ENCODE measurements at places on chromosomes 12 and 14.

- no peak for DNase-seq
These were observed 2.0 kb upstream of the NECAP1 start for GRCh38 chr12:8080120-8080519.

GRCh38 chr12:78891646-78892353 lies 27.2 kb downstream of the SYT1 start:
- DNase-seq: no peak

DNA sequence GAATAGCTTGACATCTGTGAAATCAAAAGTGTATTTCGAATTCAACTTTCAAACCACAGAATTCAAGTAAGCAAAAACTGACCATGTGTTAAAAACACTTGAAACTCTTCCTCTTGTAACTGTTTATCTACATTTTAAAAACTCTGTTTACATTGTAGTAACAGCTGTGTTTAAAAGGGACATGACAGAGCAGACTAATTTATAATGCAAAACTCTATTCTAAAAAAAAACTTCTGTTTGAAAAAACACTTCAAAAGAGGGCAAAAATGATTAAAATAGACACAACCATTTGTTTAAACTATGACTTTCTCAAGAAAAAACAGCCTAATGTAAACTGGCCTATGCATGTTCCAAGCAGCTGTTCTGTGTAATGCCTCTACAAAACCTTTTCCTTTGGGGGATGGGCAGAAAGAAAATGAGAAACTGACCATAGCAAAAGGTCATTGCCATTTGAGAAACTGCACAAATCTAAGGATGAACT lies 149.1 kb upstream of the HMGA2 start:
- DNase-seq: no peak

- DNase-seq: no peak
These were observed 200.3 kb upstream of the NAV3 start for GRCh38 chr12:77630344-77630743.

GRCh38 chr12:58225203-58225877 lies 284.0 kb downstream of the ATP23 start:
- DNase-seq: no peak

DNA sequence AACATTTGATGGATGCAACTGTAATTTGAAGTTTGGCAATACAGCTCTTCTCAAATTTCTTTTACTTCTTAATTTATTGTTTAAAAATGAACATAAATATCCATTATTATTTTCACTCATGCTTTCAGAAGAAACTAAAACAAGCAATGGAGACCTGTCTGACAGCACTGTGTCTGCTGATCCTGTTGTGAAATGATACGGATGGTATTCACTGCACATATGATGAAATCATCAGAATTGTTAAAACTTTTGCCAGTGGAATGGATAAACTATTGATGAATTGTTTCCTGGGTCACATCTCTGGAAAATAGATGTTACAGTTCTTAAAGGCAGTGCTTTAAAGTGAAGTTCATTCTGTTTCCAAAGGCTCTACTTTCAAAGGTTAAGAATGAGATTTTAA lies 59.2 kb downstream of the WASHC4 start:
- no peak for DNase-seq

GRCh38 chr14:74038020-74038859 lies 19.1 kb downstream of the BBOF1 start:
- DNase-seq: no peak

DNA sequence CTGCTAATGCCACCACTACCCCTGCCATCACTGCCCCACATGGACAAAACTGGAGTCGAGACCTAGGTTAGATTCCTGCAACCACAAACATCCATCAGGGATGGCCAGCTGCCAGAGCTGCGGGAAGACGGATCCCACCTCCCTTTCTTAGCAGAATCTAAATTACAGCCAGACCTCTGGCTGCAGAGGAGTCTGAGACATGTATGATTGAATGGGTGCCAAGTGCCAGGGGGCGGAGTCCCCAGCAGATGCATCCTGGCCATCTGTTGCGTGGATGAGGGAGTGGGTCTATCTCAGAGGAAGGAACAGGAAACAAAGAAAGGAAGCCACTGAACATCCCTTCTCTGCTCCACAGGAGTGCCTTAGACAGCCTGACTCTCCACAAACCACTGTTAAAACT lies 7.1 kb upstream of the OAS2 start:
- DNase-seq: no peak

DNA sequence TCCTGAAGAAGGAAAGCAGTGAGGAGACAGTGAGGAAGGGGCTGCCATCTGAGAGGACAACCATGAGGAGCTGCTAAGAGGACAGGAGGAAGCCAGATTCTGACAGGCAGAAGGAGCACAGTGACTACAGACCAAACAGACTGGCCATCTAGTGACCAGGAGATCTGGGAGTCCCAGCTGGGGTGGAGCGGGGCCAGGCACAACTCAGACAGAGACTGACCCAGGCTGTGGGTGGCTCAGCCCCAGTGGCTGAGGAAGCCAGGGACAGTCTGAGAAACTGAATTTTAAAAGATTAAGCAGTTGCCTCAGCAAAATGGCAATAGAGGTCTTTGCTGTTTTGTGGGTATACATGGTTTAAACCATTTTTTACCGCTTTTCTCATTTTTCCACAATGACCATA lies 28.9 kb downstream of the LRRC74A start:
- DNase-seq: no peak

- no peak for DNase-seq
These were observed 59.0 kb upstream of the ARID2 start for GRCh38 chr12:45670346-45671065.

DNA sequence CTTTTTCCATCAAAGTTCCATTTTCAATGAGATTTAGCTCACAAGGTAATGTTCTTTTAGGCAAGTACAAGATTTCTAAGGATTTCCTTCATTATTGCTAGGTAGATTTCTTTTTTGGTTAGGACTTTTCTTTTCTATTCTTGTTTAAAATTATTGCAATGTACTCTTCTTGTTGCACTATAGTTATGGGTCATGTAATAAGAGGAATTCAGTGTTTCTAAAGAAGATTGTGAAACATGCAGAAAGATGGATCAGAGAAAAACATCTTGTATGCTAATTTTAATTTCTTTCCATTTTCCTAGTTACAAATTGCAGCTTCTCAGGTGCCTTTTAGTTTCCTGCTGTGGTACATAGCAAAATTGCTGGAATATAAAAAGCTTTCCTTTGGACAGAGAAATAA lies 56.1 kb downstream of the BTG1 start:
- no peak for DNase-seq

GRCh38 chr14:24996930-24997725 lies 52.8 kb downstream of the STXBP6 start:
- no peak for DNase-seq

DNA sequence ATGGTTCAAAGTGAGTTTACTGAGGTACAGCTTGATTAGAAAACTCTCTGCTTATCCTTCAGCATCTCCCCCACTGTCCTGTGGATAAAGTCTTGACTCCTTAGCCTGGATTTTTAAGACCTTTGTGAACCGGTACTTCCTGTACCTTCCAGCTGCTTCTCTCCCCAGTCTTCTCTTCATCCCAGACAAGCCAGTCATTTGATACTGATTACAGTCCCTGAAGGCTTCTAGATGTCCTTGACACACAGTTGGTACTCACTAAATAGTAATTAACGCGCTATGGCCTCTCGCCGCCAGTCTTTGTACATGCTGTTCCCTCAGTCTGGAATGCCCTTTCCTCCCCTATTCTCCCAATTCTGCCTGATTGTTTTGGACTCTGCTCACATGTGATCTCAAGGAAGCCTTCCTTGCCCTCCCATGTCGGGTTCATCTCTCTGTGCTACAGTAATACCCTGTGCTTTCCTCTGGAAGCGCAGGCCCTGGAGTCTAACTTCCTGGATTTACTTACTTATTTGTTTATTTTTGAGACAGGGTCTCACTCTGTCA lies 50.6 kb upstream of the PTGR2 start:
- no peak for DNase-seq

DNA sequence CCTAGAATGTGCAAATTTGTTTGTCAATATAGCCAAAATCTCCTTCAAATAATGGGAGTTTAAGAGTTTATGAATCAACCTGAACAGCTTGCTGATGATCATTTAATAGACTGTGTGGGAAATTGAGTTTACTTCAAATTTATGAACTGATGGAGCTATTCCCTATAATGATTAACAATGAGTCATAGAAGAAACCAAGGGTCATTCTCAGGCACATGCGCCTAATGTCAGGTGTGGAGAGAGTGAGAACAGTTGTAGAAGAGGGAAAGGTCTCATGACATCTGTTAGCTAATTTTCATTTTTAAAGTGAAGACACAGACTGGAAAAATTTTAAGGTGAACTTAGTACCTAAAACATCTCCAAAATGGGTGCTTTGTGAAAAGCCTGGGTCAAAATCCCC lies 191.8 kb downstream of the BMP4 start:
- no peak for DNase-seq

GRCh38 chr12:85733221-85733840 lies 102.9 kb downstream of the RASSF9 start:
- DNase-seq: no peak

- DNase-seq: no peak
These were observed 271.0 kb downstream of the APAF1 start for GRCh38 chr12:98916106-98916505.

DNA sequence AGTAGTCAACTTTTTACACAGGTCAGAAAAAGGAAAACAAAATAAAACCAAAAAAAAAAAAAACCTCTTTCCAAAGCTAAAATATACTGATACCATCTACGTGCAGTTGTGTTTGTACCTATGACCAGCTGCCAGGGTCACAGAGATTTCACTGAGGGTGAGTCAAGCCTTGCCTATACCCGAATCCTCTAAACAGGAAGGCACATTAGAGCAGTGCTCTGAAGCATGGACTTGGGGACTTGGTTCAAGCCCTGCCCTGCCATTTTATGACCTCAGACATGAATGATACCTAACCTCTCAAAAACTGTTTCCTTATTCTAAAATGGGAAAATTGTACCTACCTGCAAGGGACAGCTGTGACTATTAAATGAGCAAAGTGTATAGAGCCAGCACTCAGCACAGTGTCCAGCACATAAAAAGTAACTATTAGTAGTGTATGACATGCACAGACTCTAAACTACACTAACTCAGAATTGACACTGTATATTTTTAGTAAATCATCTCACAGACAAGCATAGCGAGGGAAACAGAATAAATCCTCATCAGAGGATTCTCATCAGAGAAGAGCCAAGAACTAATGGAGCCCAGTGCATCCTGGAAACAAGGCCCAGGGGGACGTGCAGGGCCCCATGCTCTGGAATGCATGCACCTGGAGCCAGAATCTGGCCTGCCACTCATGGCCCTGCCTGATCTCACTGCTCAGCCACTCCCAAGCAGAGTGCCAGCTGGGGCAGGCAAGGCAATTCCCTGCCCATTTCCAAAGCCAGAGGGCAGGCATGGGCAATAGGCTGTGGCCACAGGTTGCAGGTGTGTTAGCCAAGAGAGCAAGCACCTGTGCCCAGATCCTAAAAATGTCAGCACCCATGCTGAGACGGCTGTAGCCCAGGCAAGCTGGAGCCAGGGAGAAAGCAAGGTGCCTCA lies 57.0 kb downstream of the NT5DC3 start:
- no peak for DNase-seq

GRCh38 chr14:49420201-49420600 lies 166.0 kb downstream of the RPS29 start:
- no peak for DNase-seq
